ENCODE measurements at places on chromosomes 4 and X. TPM values are rescaled to one million over a fixed set of nuclear protein-coding genes. Genes with fewer than 3 reads are reported as not detected.

Gene PAPSS1
- total RNA-seq = 72.8 TPM

Gene PRIMPOL
- total RNA-seq = 36.6 TPM

Gene FGA
- total RNA-seq = not detected

Gene LRAT
- 7.0 TPM for total RNA-seq

Gene NPY1R
- total RNA-seq = 12.4 TPM

Gene SYTL4
- 32.8 TPM for total RNA-seq

Gene STBD1
- 6.3 TPM for total RNA-seq

Gene CD99
- total RNA-seq = 77.2 TPM

Gene C1QTNF7
- total RNA-seq = 14.6 TPM

Measured in camera-type eye (tissue), 1 donor.